ENCODE measurements at places on chromosomes 2 and 18. TPM values are rescaled to one million over a fixed set of nuclear protein-coding genes. Genes with fewer than 3 reads are reported as not detected.

GRCh38 chr18:78102135-78102534 is 852.5 kb downstream of the GALR1 start:
- DNase-seq, result no peak

Gene RIT2
- not detected for total RNA-seq

- no peak for DNase-seq
Observed at GRCh38 chr2:196918927-196919326, 7.6 kb downstream of the PGAP1 start.

GRCh38 chr18:25898965-25899364 is 191.4 kb downstream of the SS18 start:
- no peak for DNase-seq

DNA sequence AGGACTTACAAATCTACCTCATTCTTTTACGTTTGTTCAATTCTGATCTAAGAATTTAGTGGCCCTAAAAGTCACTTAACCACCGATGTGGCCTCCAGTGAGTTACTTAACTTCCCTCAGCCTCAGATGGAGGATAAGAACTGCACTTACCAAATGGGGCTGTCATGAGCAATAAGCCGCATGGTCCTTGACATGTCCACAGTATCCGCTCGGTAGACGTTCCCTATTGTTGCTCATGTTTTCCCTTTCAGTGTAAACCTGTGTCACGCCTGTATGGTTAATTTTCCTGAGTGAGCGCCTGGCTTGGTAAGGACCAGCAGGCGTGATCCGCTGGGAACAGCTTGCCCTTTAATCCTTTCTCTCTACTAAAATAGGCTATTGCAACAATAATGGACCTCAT is 20.3 kb downstream of the SEC11C start:
- no peak for DNase-seq

DNA sequence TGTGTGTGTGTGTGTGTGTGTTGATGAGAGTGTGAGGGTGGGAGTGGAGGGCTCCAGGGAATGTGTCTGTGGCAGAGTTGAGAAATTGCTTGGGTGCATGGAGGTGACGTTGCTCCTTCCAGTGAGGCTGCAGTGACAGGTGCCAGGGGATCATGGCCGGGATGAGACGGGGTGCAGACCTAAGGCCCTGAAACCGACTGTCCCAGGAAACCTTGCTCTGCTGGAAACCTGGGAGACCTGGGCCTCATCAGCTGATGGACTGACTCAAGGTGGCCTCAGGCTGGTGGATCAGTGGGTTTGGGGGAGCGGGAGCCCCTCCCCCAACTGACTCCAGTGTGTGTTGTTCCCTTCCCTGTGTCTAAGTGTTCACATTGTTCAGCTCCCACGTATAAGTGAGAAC is 56.6 kb downstream of the INHBB start:
- no peak for DNase-seq

DNA sequence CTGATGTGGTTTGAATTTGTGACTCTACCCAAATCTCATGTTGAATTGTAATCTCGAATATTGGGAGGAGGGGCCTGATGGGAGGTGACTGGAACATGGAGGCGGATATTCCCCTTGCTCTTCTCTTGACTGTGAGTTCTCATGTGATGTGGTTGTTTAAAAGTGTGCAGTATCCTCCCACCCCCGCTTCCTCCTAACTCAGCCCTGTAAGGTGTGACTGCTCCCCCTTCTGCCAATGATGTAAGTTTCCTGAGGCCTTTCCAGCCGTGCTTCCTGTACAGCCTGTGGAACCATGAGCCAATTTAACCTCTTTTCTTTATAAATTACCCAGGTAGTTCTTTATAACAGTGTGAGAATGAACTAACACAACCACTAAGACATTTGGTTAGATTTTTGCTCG is 458.4 kb downstream of the THSD7B start:
- no peak for DNase-seq

DNA sequence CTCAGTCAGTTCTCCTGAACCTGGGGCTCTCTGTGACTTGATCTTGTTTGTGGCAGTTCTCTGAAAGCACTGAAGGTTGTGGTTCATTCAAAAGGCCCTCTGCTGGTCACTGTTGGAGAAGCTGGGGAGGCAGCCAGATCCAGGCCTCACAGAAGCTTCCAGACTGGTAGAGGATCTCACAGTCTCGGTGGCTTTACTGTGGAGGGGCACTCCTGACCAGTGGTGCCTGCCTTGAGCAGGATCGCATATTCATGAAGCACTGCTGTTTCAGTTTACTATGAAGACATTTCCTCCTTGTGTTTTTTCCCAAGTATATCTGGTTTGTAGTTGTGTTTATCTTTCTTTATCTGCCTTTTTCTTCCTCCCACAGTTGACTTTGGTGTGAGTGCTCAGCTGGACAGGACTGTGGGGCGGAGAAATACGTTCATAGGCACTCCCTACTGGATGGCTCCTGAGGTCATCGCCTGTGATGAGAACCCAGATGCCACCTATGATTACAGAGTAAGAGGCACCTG is 133.9 kb downstream of the MAP4K4 start:
- DNase-seq, result peak; percentile 70

Gene TUBA3E
- not detected for total RNA-seq

Gene ATOH8
- 19.0 TPM for total RNA-seq

GRCh38 chr2:226647621-226648518 is 151.8 kb downstream of the IRS1 start:
- peak; percentile 81 for DNase-seq

Gene SLC19A3
- 0.17 TPM for total RNA-seq

Gene LRP1B
- under 0.01 TPM for total RNA-seq

Gene CFAP53
- total RNA-seq, result 0.99 TPM

Gene LAMA1
- total RNA-seq, result 24.9 TPM

DNA sequence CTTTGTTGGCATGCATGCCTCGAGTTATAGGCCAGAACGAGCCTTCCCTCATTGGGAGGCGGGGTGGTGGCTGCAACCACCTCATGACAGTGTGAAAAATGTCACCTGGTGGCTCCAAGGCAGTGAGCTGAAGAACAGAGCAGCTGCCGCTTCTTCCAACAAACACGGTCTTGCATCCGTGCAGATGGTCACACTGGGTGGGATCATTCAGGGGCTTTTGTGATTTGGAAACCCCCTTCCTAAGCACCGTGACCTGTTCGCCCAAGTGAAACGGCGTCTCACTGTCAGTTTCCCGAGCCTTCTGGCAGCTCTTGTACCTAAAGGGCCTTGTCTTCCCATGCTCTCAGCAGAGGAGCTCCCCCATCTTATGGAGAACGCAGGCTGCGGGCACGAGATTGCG is 159.7 kb downstream of the NAPG start:
- no peak for DNase-seq

DNA sequence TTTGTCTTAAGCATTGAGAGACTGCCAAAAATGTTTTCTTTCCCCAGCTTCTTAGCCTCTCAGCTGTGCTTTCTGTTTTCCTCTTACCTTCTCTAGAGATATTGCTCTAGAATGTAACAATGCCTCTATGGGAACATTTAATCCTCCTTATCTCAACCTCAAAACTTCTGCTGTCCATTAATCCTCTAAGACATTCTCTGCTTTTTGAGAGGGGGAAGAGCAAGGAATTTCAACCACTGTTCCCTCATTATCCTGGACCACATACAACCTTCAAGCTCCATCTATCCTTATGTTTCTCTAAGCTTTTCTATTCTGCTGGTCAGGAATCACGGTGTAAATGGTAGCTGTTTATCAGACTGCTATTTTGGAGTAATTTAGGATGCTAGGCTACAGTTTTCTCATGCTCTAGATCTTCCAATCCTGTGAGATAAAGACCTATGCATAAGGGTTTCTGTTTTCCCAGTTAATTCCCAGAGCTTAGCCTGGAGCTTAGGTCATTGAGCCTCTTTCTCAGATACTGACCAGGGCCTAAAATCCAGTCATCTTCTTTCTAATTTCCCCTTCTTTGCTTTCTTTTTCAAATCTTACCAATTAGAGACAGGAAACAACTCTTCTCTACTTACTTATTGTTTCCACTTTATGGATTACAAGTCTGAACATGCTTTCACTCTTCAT is 282.0 kb downstream of the CALCRL start:
- DNase-seq, result no peak

- peak; percentile 2 for DNase-seq
Observed at GRCh38 chr2:116706396-116706795, 1108.1 kb upstream of the DDX18 start.

Gene BCL11A
- under 0.01 TPM for total RNA-seq

DNA sequence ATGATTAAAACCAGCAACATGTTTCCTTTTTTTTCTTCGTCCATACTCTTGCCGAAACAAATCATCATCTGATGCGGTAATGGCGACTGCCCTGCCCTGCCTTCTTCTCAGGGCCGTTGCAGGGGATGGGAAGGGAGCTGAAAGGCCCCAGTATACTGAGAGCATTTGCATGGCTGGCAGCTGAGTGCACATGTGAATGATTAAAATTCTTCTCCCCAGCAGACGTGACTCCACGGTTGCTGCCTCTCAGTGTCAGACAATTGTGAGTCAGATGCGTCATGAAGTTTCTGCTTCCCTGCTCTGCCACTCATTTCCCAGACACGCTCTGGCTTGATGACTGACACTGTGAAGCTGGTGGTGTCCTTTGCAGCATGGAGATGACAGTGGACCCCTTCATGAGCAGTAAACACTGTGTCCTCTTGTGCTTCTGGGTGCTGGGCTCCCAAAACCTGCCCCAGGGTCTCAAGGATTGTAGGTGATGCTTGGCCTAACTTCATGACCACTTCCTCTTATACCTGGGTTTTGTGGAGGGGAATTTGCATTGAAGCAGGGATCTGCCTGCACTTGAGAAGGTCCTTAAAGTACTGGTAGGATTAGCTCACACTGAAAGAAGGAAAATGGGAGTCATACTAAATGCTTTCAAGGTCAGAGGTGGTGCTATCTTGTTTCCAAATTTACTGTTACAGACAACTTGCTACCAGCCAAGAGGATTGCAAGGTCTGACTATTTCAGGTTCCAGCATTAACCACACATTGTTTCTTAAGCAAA is 222.5 kb upstream of the COPS8 start:
- peak; percentile 52 for DNase-seq

GRCh38 chr2:30223413-30223874 is 7.9 kb upstream of the LBH start:
- no peak for DNase-seq

DNA sequence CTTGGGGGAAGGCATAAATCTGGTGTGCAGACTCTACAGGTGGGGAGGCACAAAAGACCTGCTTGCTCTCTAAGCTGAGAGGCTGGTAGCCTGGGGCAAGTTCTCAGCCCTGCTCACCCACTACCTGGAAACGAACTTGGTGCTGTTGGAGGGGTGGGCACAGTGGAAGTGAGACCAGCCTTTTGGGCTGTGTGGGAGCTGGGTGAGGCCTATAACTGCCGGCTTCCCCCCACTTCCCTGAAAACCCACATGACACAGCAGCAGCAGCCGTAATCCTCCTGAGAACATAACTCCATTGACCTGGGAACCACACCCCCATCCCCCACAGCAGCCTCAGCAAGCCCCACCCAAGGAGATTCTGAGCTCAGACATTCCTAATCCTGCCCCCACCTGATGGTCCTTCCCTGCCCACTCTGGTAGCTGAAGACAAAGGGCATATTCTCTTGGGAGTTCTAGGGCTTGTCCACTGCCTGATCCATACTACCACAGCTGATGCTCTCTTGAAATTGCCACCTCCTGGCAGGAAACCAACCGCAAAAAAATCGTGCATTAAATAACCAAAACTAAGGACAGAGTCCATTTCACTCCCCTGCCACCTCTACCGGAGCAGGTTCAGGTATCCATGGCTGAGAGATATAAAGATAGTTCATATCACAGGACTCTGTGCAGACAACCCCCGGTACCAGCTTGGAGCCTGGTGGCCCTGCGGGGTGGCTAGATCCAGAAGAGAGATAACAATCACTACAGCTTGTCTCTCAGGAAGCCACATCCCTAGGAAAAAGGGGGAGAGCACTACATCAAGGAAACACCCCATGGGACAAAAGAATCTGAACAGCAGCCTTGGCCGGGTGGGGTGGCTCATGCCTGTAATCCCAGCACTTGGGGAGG is 178.1 kb downstream of the NDUFA10 start:
- no peak for DNase-seq

- peak; percentile 33 for DNase-seq
Observed at GRCh38 chr2:163182764-163183354, 344.3 kb upstream of the KCNH7 start.

GRCh38 chr2:152549423-152549822 is 167.8 kb downstream of the PRPF40A start:
- no peak for DNase-seq

Gene TPGS2
- total RNA-seq, result 98.8 TPM

Gene NTSR2
- total RNA-seq, result under 0.01 TPM

- DNase-seq, result no peak
Observed at GRCh38 chr2:222375798-222376197, 48.5 kb upstream of the SGPP2 start.

GRCh38 chr2:113686537-113686936 is 59.5 kb downstream of the RABL2A start:
- DNase-seq, result no peak

DNA sequence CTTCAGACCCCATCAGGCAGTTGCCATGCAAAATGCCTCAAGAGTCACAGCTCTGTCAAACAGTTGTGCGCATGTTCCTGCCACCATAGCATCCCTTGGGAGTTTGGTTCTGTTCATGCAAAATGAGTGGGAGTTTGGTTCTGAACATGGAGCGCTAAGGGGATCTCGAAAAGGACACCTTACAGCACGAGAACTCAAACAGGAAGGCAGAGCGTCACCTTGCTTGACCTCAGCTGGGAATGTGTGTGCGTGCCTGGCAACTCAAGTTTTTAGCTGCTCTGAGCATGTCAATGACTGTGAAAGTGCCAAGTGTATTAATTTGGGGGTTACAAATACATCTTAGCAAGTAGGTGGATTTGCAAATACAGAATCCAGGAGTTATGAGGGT is 16.6 kb downstream of the MALL start:
- no peak for DNase-seq

- DNase-seq, result peak; percentile 57
Observed at GRCh38 chr2:219430633-219431615, 3.7 kb upstream of the SPEG start.

DNA sequence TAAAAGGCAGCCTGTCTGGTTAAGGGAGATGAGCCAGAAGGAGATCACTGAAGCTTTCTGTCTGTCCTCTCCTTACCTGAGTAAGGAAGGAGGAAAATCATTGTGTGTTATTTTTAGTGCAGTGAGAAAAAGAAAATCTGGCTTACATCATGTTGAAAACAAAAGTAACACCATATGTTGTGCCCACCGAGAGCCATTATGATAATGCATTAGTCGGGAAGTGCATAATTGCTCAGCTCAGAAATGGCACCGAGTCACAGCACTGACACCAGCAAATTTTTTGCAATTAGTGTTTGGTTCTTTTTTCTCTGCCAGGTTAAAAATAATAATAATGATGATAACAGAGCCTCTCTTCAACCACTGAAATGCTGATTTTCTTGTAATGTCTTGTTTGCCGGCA is 46.6 kb downstream of the HNMT start:
- DNase-seq, result no peak

Gene TPRKB
- total RNA-seq, result 16.5 TPM

GRCh38 chr2:27729198-27729597 is 42.3 kb upstream of the MRPL33 start:
- no peak for DNase-seq

All from fibroblast of lung (primary cell).